ENCODE measurements at places on chromosomes 12 and 14. TPM values are rescaled to one million over a fixed set of nuclear protein-coding genes. Genes with fewer than 3 reads are reported as not detected.

GRCh38 chr14:59816941-59817340 lies 53.6 kb downstream of the RTN1 start:
- DNase-seq: no peak

The ARHGDIB gene
- 37.8 TPM for total RNA-seq

DNA sequence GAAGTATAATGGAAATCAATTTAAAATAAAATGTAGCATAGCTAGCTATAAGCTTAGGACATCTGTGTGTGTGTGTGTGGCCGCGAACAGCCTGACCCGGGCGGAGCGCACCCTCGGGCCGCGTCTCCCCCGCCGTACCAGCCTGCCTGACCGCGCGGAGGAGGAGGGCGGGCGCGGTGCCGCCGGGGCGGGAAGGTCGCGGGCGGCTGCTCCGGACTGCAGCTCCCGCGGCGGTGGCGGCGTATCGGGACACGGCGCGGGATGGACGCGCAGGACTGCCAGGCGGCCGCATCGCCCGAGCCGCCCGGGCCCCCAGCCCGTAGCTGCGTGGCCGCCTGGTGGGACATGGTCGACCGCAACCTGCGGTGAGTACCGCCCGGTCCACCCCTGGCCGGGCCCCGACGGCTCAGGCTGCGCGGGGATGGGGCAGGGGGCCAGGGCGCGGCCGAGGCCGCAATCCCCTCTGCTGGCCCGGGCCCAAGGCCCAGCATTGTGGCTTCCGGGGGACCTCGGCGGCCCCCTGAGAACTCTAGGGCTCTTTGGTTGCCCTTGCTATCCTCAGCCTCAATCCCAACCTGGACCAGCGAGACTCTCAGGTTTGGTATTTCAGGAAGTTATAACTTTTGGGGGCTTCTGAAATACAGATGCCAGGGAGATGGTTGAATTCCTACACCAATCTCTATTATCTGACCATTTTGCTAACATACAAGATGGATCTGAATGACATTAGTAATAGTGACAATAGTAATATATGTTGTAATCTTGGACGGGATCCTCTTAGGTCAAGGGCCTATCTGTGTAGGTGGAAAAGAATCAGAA lies at the start of gene ABHD12B:
Gene ABHD12B (plus strand): TSS at position 140 of the 819 bp plus-strand sequence. CDS start 122 bp downstream, at position 262.
- DNase-seq: no peak

DNA sequence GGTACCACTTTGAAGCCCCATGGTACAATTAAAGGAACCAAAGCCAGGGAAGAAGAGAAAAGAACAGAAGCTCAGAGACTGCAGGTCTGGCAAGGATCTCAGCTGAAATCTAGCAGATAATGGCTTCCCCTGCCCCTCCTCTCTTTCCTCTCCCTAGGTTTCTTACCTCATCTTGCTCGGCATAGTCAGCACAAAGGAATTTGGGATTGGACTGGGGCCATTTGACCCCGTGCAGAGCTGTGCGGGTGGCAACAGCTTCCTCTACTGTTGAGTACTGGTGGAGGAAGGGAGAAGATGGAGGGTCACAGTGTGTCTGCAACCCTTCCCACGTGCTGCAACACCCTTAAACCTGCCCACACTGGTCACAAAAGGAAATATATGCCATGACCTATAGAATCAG lies 4.7 kb upstream of the CDH24 start:
- DNase-seq: no peak

- DNase-seq: no peak
Observed at GRCh38 chr12:125110641-125111360, 45.6 kb downstream of the AACS start.

The DYNC1H1 gene
- total RNA-seq: 547 TPM
